ENCODE measurements at places on chromosomes 2 and 18.
A peak's percentile ranks its signal among the peaks of the same experiment; 100 is the strongest.

DNA sequence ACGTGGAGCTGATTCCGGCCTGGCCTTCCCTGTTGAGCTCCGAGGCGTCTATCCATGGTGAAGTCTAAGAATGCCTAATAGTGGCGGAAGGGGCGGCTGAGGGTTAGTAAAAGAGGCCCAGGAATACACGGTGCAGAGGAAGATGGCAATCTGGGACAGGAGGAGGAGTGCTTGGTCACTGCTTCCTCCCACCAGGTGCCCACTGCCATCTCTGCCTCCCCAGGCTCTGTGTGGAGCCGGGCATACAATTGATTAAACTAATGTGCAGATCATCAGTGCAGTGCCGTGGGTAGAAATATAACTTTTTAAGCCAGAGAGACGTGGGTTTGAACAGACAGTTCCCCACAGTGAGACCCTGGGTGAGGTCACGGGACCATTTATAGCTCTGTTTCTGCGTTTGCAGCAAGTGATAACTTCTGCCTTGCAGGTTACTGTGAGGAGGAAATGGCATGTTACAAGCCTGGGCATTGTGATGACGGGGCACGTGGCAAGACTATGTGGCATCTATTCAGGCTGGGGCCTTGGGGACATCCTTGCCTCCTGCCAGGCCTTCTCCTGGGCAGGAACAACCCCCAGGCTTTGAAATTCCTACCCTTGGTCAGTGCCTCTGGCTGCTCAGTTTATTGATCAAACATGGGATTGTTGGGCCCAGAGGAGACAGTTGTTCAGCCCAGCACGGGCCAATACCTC, 204.9 kb downstream of the ASB1 start:
- no peak for DNase-seq

- DNase-seq = no peak
Observed at GRCh38 chr2:88296247-88296646, 126.1 kb downstream of the THNSL2 start.

DNA sequence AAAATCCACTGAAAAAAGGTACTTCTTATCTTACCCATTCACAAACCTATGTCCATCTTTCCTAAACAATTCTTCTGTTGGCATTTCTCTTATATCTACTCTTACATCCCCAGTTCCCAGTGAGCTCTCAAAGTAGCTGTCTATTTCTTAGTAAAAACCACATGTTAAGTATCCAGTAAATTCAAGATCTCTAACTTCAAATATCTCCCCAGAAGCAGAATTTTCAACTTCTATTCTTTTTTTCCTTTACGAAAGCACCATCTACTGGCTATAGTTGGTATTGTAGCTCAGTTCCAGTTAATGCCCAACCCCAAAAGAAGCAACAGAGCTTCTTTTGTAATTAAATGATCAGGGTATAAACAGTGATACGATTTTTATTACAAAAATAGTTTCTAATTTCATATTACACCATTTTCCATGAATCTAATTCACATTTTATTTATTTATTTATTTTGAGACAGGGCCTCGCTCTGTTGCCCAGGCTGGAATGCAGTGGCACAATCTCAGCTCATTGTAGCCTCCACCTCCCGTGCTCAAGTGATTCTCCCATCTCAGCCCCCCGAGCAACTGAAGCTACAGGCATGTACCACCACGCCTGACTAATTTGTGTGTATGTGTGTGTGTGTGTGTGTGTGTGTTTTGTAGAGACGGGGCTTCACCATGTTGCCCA, 28.5 kb downstream of the HRH4 start:
- DNase-seq = peak; percentile 15

- no peak for DNase-seq
Observed at GRCh38 chr2:196914867-196915460, 11.5 kb downstream of the PGAP1 start.

DNA sequence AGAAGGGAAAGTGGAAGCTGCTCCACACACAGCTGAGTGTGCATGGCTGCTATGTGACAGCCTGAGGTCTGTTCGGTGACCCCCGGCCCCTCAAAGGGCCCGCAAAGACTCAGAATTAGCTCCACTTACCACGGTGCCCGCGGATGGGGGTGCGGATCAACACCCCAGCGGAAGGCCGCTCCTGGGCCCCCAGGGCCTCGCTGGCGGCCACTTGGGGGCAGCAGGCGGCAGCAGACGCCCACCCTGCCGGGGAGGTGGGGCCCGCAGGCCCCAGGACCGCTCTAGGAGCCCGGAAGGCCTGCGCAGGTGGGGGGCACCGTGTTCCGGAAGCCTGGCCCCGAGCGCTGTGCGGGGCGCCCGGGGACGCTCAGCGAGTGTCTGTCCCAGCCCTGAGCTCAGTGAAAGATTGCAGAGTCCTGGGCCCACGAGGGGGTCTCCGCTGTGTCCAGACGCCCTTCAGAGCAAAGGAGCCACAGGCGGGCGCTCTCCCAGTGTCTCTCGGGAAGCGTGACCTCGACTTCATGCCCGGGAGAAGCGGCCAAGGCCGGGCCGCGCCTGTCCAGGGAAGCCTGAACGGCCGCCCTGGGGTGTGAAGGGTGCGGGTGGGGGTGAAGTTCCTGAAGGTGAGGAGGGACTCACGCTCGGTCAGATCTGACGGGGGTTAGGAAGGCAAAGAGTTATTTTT, 118.7 kb downstream of the VAPA start:
- DNase-seq = no peak

DNA sequence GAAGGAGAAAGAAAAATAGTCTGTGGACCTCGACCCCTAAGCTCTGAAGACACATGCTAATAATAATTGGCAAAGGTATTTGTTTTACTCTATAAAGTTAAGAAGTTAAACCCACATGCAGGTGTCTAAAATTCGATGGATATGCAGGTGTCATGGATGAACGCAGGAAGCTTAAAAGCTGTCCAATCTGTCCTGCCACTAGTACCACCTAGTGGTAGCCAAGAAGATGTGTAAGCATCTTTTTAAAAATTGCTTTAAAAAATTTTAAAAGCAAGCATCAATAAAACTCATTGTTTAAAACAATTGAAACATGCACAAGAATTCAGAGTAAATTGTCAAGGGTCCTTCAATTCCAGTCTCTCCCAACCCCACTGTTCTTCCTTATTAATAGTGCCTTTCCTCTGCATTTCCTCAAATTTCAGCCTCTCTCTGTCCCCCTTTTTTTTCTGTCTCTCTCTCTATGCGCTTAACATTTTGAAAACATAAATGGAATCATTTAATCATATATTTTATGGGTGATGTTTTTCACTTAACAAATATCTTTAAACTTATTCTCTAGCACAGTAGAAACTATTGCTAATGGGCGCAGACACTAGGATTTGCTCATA, 30.6 kb upstream of the PPP3R1 start:
- peak; percentile 33 for DNase-seq

DNA sequence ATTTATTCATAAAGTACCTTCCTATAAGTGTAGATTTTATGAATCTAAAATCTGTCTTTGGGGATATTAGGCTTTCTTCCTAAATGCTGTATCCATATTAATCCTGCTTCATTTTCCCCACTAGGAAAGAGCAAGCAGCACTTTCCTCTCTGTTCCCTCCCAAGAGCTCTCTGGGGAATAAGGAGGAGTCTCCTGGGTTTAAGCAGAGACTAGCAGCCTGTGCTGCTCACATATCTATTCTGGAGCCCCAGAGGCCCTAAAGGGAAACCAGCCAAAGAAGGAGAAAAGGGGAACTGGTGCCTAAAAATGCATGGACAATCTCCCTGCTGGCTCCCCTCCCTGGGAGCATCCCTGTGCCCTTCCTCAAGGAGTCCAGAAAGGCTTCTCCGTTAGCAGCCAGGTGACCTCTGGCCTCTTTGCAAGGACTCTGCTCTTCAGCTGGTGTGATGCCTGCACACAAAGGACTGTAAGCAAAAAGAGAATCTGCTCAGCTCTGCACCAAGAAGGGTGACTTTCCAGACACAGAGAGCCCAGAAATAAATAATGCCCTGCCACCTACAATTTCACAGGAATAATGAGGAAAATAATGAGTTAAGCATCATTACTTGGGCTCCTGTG, 270.6 kb downstream of the SS18 start:
- DNase-seq = no peak

DNA sequence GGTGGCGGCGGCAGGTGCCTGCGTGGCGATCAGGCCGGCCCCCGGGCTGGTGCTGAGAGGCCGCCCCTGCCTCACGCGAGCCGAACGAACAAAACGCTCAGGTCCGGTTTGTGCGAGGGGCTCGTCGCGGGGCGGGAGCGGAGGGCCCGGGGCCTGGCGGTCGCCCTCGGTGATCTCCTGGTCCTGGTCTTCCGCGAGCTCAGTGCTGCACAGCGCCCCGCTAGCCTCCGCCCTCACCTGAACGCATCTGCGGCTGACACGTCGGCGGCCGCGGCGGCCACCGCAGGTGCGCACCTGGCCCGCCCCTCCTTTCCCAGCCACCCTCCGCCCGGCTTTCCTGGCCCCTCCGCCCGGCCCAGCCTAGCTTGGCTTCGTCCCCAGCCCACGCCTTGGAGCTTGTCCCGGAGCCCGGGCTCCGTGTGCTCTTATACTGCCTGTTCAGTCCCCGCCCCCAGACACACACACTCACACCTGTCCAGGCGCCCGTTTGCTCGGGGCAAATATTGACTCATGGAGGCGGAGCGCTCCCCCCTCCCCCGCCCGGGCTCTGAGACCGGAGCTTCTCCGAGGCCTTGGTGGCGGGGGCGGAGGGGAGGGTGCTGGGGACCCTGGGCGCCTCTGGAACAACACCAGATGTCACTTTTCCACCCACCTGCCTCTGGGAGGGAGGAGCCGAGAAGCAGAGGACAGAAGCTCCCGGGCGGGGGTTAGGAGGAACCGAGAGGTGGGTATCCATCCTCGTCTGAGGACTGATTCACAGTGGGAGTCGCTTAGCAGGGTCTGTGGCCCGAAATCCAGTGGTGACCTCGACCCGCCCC, 8.6 kb upstream of the CRYBA2 start:
- DNase-seq = peak; percentile 17

DNA sequence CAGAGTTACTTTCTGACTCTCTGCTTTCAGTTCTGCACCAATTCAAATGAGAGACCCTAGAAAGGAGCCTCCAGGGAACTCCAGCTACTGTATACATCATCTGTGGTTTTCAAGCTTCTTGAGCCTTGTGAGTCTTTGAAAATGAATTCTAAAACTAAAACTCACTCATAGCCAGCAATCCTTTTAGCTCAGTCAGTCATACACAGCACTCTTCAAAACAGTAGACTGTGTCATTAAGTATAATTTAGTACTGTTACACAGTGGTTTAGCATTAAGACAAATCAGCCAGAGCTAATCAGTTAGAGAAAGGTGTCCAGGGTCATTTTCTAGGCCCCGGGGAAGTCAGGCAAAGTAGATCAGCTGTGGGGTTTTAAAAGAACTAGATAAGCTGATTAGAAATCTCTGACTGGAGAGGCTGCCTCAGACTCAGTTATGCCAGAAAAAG, 322.1 kb upstream of the THUMPD2 start:
- no peak for DNase-seq

DNA sequence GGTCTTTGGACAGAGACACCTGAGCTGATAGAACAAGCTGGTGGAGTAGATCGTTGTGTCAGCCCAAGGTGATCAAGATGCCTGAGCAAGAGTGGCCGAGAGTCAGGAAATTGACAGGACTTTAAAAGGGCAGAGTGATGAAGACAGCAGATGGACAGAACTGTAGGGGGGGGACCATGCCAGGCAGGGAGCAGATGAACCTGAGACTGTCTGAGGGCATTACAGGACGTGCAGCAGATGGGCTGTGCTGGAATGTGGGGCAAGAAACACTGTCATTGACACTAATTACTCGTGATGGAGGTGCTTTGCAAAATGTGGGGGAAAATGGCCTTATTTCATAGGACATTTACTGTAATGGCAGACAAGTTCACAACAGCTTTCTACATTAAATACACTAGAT, 225.0 kb downstream of the THSD7B start:
- no peak for DNase-seq

DNA sequence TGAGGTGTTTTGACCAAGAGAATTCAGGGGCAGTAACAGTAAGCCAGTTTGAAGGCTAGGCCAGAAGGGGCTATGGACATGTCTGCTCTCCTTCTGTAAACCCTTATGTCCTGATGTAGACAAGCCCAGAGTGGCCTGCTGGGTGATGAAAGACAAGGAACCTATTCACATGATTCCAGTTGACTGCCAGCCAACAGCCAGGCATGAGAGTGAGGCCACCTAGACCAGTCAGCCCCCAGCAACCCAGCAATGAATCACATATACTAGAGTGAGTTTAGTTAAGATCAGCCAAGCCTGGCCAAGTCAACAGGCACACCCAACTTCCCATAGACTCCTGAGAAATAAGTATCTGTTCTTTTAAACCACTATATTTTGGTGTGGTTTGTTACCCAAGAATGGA, 1889.7 kb upstream of the CELF4 start:
- DNase-seq = no peak

DNA sequence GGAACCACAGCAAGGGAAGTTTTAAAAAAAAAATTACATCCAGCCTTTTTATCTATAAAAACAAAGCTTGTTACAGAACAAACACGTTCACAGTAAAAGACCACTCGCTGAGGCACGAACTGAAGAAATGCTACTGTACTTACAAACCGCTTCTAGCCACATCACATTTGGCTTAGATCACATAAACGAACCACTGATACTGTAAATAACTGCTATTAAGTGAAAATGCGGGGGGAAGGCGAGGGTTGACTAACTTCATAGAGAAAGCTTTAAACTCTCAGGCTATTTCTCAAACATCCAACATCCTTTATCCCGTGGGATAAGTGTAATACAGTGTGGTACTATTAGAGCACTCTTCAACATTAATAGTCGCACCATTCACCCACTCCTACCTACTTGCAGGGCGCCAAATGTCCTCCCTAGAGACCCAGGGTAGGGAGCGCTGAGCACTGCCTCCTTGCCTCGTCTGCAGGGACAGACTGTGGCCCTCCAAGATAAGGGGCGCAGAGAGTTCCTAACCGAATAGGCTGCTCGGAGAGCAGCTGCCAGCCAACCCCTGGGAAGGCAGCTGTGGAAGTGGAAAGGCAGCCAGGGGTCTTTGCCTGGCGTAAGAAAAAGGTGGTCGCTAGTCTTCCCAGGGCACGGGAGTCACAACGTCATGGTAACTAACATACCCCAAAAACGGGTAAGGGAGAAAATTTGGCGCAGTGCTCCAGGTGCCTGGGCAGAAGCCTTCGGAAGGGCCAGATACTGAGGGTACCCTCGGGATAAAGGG, 854 bp downstream of the GPR155 start:
- DNase-seq = no peak

GRCh38 chr2:240269380-240269779, 128.9 kb upstream of the OTOS start:
- DNase-seq = no peak

DNA sequence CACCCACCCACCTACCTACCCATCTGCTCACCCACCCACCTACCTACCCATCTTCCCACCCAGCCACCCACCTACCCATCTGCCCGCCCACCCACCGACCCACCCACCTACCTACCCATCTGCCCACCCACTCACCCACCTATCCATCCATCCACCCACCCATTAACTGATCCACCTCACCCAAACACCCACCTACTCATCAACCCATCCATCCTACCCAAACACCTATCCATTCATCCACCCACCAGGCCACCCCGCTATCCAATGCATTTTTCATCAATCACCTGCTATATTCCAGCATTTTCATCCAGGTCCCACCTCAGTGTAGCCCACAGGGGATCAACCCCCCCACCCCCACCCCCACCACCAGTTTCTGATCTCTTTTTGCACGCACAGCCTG, 121.8 kb downstream of the GLI2 start:
- DNase-seq = no peak

All from GM18507 (cell line).